ENCODE measurements at places on chromosomes 1 and 21. TPM values are rescaled to one million over a fixed set of nuclear protein-coding genes. Genes with fewer than 3 reads are reported as not detected.

The PLA2G2D gene
- total RNA-seq, result not detected

The NUP210L gene
- not detected for total RNA-seq

The PTGER3 gene
- 0.75 TPM for total RNA-seq

The REN gene
- 0.12 TPM for total RNA-seq

The MROH9 gene
- not detected for total RNA-seq

The TRIM67 gene
- total RNA-seq, result not detected

The INSRR gene
- not detected for total RNA-seq

The FCER1A gene
- total RNA-seq, result not detected

The NHLH1 gene
- not detected for total RNA-seq

The TMPRSS3 gene
- 2.0 TPM for total RNA-seq

The SPRR2A gene
- 1.8 TPM for total RNA-seq

The LAX1 gene
- 0.06 TPM for total RNA-seq

The SH2D1B gene
- 0.07 TPM for total RNA-seq

The C1orf87 gene
- total RNA-seq, result 0.17 TPM

The NOS1AP gene
- 0.72 TPM for total RNA-seq

The RBM11 gene
- 0.23 TPM for total RNA-seq

The MAD2L2 gene
- 89.4 TPM for total RNA-seq

The IVL gene
- 0.35 TPM for total RNA-seq

The CD2 gene
- not detected for total RNA-seq

The OVAAL gene
- not detected for total RNA-seq

The GCSAML gene
- total RNA-seq, result not detected

The MYOCOS gene
- 0.07 TPM for total RNA-seq

Data from epithelial cell of proximal tubule (primary cell).